Gastrocnemius medialis (tissue), 4 donors: ENCODE measurements at places on chromosomes 4 and X. TPM values are rescaled to one million over a fixed set of nuclear protein-coding genes. Genes with fewer than 3 reads are reported as not detected.

The SPRY1 gene
- 34.7 TPM for total RNA-seq

GRCh38 chrX:107730991-107731766 lies 44.4 kb downstream of the TSC22D3 start:
- no peaks in the 10 kb centered on the region for H3K36me3 ChIP-seq
- DNase-seq: no peak
- H3K4me1 ChIP-seq: peaks cover 75% of the 10 kb centered on the region
- no peaks in the 10 kb centered on the region for H3K27me3 ChIP-seq
- no peak overlapping the region for H3K4me3 ChIP-seq
- H3K27ac ChIP-seq: peak overlapping the region; percentile 96

The MGARP gene
- not detected for total RNA-seq

The NDST4 gene
- total RNA-seq: not detected

DNA sequence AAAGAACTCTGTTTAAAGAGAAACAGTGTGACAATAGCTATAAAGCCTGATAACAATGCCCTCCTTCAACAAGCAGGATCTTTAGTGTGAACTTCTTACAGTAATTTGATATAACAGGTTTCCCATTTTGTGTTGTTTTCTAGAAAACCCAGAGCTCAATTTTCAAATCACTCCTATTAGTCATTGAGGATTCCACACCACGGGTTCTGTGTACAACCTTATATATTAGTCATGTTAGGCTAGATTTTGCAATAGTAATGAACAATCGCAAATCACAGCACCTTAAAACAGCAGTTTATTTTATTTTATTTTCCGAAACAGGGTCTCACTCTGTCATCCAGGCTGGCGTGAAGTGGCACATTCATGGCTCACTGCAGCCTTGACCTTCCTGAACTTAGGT lies 1020.9 kb upstream of the INTU start:
- H3K36me3 ChIP-seq: no peaks in the 10 kb centered on the region
- H3K27me3 ChIP-seq: no peaks in the 10 kb centered on the region

- no peak overlapping the region for H3K27ac ChIP-seq
- no peak for DNase-seq
- H3K27me3 ChIP-seq: no peaks in the 10 kb centered on the region
- no peak overlapping the region for H3K4me3 ChIP-seq
- peaks cover 6% of the 10 kb centered on the region for H3K4me1 ChIP-seq
- H3K36me3 ChIP-seq: no peaks in the 10 kb centered on the region
Measured at GRCh38 chrX:100417681-100418080, 7.6 kb upstream of the PCDH19 start.

DNA sequence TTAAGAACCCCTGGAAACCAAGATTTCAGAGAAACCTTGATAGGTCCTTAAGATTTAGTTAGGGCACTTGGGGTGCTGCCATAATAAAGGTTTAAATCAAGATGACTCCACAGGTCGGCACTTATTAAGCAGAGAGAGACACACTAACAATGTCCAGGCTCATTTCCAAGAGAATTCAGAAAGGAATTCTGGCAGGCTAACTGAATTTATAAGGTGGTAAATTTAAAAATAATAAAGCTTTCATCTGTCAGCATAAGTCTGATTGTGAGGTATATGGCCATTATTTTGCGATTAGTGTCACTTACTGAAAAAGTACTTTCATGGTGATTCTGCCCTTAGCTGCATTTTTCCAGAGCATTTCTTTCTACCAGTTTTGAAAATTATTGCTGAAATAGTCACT lies 472.7 kb downstream of the ARAP2 start:
- no peak overlapping the region for H3K27ac ChIP-seq
- no peaks in the 10 kb centered on the region for H3K36me3 ChIP-seq
- H3K27me3 ChIP-seq: no peaks in the 10 kb centered on the region
- H3K4me1 ChIP-seq: no peaks in the 10 kb centered on the region
- no peak overlapping the region for H3K4me3 ChIP-seq

DNA sequence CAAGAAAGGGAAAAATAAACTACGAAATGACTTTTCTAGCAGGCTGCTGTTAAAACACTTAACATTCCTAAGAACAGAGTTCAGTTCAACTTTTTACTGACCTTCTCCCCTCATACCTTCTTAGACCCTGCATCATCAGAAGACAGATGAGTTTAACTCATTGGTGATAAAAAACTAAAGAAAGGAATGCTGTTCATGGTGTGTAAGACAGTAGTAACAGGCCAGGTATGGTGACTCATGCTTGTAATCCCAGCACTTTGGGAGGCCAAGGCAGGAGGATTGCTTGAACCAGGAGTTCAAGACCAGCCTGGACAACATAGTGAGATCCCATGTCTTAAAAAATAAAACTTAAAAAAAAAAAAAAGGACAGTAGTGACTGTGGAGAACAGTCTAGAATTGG lies 16.2 kb downstream of the RBM47 start:
- DNase-seq: no peak
- no peaks in the 10 kb centered on the region for H3K27me3 ChIP-seq
- no peak overlapping the region for H3K27ac ChIP-seq
- no peaks in the 10 kb centered on the region for H3K4me1 ChIP-seq

DNA sequence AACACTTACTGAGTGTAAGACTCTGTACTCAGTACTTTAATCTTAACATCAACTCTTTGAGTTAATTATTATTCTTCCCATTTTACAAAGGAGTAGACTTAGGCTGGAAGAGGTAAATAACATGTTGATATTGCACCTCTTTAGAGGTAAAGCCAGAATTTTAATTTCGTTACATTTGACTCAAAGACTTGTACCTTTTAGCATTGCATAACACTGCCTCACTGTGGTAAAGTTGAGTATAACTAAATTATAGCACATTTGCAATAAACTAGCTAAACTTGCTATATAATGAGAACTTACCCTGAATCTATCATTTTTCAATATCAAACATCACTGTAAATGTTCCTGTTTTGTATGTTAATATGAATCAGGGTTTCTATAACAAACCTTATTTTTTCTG lies 218.5 kb downstream of the PRR32 start:
- H3K27me3 ChIP-seq: no peaks in the 10 kb centered on the region
- H3K36me3 ChIP-seq: no peaks in the 10 kb centered on the region
- DNase-seq: no peak

DNA sequence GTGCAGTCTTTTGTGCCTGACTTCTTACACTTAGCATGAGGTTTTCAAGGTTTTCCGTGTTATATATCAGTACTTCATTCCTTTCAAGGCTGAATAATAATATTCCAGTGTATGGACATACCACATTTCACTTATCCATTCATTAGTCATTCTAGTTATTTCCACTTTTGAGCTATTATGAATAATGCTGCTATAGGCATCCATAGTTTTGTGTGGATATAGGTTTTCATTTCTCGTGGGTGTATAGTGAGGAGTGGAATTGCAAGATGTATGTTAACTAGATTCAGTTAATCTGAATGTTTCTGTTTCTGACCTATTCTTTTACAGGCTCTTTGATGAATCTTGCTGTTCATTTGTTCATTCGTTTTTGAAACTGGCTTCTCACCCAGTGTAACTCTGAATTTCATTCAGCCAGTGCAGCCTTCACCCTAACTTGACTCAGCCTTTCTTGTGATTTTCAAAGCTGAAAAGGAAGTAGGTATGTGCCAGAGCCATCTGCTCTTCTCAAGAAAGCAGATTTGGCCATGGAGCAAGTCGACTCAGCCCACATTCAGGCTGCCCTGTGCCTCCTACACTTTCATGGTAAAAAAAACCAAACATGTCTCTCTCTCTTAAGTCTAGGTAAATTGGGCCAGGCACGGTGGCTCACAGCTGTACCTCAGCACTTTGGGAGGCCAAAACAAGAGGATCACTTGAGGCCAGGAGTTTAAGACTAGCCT lies 56.3 kb upstream of the NOCT start:
- no peak for DNase-seq
- no peaks in the 10 kb centered on the region for H3K27me3 ChIP-seq
- H3K27ac ChIP-seq: no peak overlapping the region

- no peak overlapping the region for H3K4me3 ChIP-seq
- DNase-seq: no peak
- no peak overlapping the region for H3K27ac ChIP-seq
- no peaks in the 10 kb centered on the region for H3K27me3 ChIP-seq
- H3K36me3 ChIP-seq: no peaks in the 10 kb centered on the region
Measured at GRCh38 chrX:118392716-118393115, 46.8 kb downstream of the WDR44 start.

The CHRDL1 gene
- total RNA-seq: 2.7 TPM

The CLCN4 gene
- 73.3 TPM for total RNA-seq
